ENCODE measurements at places on chromosomes 11 and 22. TPM values are rescaled to one million over a fixed set of nuclear protein-coding genes. Genes with fewer than 3 reads are reported as not detected.
A peak's percentile ranks its signal among the peaks of the same experiment; 100 is the strongest.

GRCh38 chr11:97237151-97237550 is 847.3 kb downstream of the JRKL start:
- no peak for DNase-seq

PATE4 gene
- not detected for total RNA-seq

- DNase-seq, result no peak
These were observed 25.6 kb downstream of the SMCO4 start for GRCh38 chr11:93517611-93518010.

DNA sequence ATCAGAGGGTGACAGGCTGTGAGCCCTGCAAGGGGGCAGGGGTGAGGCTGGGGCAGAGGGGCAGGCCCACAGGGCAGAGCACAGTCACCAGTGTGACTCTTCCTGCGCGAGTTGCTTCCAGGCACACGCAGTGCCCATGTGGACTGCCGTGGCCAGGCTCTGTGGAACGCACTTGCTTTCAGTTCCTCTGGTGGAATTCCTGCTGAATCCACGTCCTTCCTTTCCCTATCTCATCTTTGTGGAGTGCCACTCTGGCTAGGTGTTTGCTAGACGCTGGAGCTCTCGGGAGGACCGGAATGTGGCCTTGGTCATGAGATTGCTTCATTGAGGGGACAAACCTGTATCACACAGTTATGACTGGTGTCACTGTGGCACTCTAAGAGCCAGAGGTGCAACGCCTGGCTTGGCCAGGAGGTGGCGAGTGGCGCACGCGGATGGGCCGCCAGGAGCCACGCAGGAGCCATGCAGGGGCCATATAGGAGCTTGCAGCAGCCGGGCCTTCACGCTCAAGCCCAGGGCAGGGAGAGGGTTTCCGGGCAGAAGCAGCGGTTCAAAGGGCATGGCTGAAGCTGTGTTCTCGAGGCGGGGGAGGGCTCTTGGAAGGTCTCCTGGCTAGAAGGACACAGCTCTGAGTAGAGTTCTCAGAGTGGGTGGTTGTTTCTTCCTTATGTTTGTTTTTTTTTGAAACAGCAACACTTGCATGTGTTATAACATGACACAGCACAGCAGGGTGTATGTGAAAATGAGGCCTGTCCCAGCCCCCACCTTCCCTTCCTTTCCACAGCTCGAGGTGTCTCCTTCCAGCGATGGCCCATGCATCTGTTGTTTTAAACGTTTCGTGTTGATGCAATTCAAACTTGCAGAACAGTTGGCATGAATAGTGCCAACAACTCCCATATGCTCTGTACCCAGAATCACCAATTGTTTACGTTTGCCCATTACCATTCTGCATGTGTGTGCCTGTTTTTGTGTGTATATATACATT is 36.2 kb downstream of the TBC1D22A start:
- DNase-seq, result peak; percentile 90

DNA sequence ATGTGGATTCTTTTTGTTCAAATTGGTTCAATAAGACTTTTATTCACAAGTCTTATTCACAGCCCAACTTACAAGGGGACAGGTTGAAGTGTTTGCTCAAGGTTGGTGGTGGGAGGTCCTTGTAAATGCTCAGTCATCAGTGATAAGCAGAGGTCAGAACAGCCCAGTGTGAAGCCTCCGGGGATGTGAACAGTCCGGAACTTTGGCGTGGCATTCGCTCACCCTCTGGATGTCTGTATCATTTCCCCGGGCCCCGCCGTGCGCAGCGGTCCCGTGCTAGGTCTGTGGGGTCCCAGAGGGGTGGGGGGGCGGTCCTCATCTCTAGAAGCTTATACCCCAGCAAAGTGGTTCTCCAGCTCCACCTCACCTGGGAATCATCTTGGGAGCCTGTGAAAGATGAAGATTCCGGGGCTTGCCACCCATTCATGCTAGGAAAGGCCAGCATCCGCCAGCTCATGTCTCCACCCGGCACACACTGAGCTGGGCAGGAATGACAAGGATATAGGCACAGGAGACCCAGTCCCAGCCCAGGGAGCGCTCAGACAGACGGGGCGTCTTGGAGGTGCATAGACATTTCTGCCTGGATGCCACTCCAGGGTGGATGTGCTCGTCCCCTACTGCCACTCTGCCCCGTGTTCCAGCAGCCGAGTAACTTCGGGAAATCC is 327.5 kb downstream of the TBC1D22A start:
- DNase-seq, result no peak

DNA sequence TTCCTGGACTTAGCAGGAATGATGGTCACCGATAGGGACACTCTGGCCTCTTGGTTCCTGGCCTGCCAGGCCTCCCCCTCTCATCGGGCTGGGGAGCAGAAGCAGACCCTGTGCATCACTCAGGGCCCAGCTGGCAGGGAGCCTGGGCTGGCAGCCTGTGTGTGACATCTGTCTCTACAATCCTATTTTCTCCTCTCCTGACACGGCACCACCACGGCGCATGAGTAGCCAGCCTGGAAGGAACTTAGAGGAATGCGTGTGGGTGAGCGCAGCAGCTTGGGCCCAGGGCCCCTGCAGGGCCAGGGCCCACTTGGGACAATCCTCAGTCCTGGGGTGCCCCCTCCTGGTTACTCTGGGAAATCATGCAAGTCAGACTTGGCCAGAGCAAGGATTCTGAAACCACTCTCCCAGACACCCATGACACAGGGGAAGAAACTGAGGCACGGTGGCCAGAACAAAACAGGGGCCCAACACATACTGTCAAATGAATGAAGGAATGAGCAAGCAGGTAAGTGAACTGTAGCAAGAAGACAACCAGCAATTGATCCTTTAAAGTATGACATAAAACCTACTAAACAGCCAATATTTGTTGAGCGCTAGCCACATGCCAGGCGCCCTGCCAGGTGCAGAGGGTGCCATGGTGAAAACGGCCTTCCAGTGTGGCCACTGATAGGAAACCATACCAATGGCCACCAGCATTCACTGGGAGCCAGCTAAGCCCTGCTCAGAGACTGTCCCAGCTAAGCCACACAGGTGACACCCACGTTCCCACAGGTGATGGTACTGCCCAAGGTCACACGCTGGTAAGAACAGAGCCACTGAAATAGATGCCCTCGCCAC is 13.3 kb downstream of the RSPH14 start:
- peak; percentile 89 for DNase-seq

DNA sequence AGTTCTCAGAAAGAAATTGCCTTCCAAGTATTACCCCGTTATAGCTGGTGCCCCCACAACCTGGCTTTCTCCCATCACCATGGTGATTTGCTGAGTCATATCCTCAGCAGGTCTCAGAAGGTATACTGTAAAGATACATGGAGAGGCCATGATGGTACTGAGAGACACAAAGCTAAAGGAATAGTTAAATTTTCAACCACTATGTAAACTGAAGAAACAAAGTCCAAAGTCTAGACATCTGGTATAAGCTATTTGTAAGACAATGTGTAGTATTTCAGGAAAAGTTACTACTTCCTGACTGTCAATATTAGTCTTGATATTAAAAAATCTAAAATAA is 377.1 kb downstream of the DCDC1 start:
- DNase-seq, result no peak

ARHGEF17 gene
- 201 TPM for total RNA-seq

DNA sequence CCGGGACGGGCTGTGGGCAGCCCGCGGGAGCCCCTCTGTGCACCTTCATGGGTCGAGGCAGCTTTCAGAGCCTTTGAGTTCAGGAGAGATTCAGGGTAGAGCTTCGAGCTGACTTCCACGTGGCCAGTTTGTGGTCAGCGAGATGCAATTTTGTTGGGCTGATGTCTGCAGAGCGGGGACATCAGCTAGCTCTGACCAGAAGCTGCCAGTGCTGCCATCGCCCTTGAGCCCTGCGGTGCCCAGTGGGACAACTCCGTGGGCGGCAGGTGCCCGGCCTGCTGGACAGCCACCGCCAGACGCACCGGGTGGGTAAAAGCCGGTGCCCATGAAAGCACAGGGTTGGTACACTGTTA is 719 bp downstream of the TALDO1 start:
- DNase-seq, result no peak

- DNase-seq, result no peak
These were observed 4.8 kb upstream of the CKAP5 start for GRCh38 chr11:46850829-46851380.

- DNase-seq, result no peak
These were observed 5.2 kb downstream of the UPB1 start for GRCh38 chr22:24500277-24500820.

GRCh38 chr11:122910775-122911174 is 28.2 kb downstream of the JHY start:
- DNase-seq, result no peak

GDPD4 gene
- total RNA-seq, result not detected

DNA sequence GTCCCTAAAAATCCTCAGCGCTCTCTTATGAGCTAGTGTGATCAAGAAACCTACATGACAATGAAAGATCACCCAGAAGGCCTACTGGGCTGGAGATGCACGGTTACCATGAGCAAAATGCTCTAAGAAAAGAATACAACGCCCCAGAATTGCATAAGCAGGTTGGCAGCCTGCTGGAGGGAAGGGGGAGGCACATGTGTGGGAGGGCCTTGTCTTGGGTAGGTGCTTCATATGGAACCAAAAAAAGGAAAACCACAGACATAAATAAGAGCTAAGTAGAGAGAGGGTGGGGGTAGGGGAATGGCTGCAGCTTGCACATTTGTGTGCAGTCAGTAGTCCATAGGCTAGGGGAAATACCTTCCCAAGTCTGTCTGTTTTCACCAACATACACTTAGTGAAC is 2.8 kb downstream of the SIAE start:
- no peak for DNase-seq

DNA sequence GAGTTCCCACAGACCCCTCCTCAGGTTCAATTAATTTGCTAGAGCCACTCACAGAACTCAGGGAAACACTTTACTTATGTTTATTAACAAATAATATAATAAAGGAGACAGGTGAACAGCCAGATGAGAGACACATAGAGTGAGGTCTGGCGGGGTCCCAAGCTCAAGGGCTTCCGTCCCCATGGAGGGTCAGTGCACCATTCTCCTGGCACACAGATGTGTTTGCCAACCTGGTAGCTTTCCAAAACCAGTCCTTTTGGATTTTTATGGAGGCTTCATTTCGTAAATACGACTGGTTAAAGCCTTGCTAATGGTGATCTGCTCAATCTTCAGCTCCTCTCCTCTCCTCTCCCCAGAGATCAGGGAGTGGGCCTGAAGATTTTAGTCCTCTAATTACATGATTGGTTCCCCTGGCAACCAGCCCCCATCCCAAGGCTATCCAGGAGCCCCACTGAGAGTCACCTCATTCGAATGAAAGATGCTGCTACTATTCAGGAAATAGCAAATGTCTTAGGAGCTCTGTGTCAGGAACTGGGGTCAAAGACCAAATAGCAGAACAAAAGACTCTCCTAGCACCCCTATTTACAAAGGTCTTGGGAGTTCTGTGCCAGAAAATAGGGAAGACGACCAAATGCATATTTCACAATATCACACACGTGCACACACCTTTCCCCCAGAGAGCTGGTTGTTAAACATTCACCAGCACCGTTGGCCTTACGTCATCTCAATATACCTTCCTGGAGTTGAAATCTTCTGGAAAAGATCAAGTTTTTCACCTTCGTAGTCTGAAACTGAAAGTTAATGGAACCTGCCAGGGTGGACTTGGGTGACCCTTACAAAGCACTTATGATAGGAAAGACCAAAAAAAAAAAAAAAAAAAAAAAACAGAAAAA is 23.8 kb upstream of the CAPRIN1 start:
- DNase-seq, result no peak

LRRC74B gene
- total RNA-seq, result not detected

GRCh38 chr11:81004576-81004975 is 1563.7 kb upstream of the TENM4 start:
- no peak for DNase-seq

FJX1 gene
- total RNA-seq, result 10.4 TPM

DNA sequence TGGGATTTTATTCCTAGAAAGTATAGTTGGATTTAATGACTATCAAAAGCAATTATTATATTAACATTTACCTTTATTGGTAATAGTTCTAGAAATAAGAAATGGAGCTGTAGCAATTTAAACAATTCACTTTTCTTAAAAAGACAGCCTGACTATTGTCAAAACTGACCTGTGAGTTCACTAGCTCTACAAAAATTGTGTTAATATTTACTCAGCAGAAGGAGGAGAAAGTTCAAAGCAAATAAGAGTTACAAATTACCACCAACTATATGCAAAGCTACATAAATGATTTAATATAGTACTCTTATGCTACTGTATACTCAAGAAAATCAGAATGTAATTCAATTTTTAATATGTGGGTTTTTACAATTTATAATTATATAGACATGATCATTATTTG is 310.0 kb downstream of the DCDC1 start:
- DNase-seq, result no peak

SPATA19 gene
- total RNA-seq, result not detected

- no peak for DNase-seq
These were observed 58.0 kb upstream of the CCND1 start for GRCh38 chr11:69582756-69583467.

- no peak for DNase-seq
These were observed 181.5 kb upstream of the SORL1-AS1 start for GRCh38 chr11:121634273-121634672.

GLYATL1 gene
- total RNA-seq, result not detected

- DNase-seq, result peak; percentile 55
These were observed 44.8 kb downstream of the BUD13 start for GRCh38 chr11:116727990-116728389.

DNA sequence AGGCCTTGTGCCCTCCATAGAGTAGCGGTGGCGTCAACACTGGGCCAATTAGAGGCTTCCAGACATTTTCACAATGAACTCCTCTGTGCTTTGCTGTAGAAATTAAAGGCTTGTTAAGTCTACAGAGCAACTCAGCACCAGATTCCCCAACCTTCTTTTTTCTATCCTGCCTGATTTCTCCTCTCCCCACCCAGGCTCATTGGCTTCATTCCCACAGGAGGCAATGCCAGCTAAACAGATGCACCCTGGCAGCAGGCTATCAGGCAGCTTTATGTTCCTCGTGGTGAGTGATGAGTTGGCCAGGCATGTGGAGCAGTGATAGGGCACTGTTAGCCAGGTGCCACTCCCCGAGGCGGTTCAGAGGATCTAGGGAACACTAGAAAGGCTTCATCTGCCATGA is 4.8 kb downstream of the DIXDC1 start:
- DNase-seq, result no peak

GRCh38 chr11:68970921-68971636 is 9.7 kb downstream of the MRGPRD start:
- peak; percentile 17 for DNase-seq

GRAP2 gene
- 3.6 TPM for total RNA-seq

UCP3 gene
- total RNA-seq, result 3.1 TPM

- no peak for DNase-seq
These were observed 111.2 kb downstream of the ZNF280B start for GRCh38 chr22:22397292-22397870.

DNA sequence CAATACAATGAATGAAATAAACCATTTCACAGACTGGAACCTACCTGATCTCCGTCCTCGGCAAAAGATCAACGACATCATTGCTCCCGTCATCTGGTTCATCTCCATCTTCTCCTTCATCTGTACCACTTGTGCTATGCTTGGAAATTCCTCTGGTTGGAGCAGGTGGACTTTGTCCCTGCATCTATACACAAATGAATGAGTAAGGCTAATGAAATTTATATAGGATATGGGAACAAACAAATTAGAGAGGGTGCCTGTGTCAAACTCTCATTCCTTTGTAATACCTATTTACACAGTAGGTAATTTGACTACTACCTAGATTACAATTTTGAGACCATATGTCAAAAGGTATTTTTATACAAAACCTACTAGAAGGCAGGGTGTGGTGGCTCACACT is 59.4 kb downstream of the F2 start:
- DNase-seq, result no peak

C11orf91 gene
- total RNA-seq, result 0.97 TPM

MAPK8IP1 gene
- 7.8 TPM for total RNA-seq

TRIM34 gene
- 5.6 TPM for total RNA-seq
